Tibial nerve (tissue), 4 donors: ENCODE measurements at places on chromosomes 2 and 18.

GRCh38 chr2:96493072-96493471 is 12.1 kb downstream of the NEURL3 start:
- DNase-seq = no peak

GRCh38 chr2:28274911-28275685 is 117.6 kb upstream of the FOSL2 start:
- no peak for DNase-seq

DNA sequence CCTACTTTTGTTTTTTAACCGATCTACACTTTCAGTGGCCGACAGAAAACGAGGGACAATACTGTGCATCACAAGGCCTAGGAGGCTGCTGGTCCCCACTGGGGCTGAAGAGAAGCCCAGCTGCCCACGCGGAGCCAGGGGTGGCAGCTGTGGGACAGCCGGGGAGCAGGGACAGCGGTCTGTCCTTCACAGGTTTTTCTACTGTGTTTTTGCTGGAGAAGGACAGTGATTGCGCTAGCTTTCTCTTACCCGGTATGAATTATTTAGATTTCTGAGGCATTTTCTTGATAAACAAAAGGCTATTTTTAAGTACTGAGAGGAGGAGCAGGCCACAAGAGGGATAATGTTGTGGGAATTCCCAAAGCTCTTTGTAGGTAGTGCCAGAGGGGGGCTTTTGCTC is 219.8 kb downstream of the ATAD2B start:
- peak; percentile 3 for DNase-seq

DNA sequence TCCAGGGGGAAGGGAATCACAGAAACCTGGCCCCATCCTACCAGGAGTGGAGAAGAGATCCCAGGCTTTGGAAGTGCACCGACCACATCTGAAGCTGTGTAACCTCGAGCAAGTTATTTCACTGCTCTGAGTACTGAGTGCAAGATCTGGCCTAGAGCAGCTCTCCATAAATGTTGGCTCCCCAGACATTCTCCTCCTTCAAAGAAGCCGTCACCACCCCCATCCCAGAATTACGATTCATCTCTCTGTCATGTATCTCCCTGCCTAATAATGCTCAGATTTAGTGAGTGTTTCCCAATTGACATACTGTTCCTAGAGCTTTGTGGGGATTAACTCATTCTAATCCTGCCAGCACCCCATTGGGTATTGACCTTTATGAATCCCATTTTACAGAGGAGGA is 51.7 kb downstream of the TNS1 start:
- DNase-seq = no peak

- no peak for DNase-seq
Observed at GRCh38 chr2:15932394-15933183, 7.8 kb upstream of the MYCN start.

GRCh38 chr2:180559771-180560170 is 420.6 kb upstream of the UBE2E3 start:
- DNase-seq = no peak

- no peak for DNase-seq
Observed at GRCh38 chr2:44450082-44450481, 88.3 kb downstream of the CAMKMT start.

- no peak for DNase-seq
Observed at GRCh38 chr2:11914455-11914854, 168.0 kb downstream of the LPIN1 start.

- DNase-seq = no peak
Observed at GRCh38 chr18:68543344-68543743, 171.6 kb downstream of the TMX3 start.

DNA sequence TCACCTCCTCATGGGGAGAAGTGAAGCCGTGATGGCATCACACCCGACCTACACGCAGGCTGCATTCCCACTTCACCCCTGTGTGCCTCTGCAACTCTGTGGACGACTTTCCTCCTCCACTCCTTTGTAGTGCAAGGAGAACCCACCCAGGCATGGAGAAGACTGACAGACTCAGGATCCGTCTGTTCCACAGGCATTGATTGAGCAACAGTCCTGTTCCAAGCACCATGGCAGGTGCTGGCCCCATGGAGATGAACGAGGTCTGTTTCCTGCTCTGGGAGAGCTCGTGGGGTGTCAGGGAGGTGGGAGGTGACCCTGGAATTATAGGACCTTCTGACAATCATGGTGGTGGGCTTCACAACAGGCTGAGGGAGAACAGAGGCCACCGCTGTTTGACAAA is 284.7 kb upstream of the HDAC4 start:
- DNase-seq = no peak
